ENCODE measurements at places on chromosomes 12 and 14. TPM values are rescaled to one million over a fixed set of nuclear protein-coding genes. Genes with fewer than 3 reads are reported as not detected.
A peak's percentile ranks its signal among the peaks of the same experiment; 100 is the strongest.

The OR10A7 gene
- not detected for polyA plus RNA-seq

GRCh38 chr14:81031488-81031887 is 76.1 kb downstream of the TSHR start:
- peak; percentile 70 for DNase-seq

DNA sequence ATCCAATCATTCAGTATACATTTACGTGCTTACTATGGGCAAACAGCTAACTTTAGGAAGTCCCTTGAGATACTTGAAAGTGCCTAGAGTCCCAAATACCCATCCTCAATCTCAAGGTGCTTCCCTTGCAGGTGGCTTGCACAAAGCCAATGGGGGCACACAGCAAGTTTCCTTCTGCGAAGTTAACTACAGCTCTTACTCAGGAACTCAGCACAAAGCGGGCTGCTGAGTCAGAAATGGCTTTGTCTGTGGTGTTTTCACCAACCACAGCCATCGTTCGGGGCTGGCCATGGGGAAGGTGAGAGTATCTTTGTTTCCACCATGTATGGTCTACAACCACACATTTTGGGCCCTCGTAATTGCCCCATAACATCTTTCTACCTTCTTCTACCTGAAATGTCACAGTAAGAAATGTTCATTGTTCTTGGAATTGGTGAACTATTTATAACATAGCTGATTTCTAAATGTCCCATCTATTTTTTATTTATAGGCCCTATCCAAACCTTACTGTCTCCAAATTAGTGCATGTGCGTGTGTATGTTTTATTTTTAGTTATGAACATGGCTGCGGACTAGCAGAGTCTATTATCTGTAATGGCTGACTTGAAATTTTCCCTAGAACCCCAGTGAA is 13.9 kb downstream of the MFAP5 start:
- no peak for DNase-seq

DNA sequence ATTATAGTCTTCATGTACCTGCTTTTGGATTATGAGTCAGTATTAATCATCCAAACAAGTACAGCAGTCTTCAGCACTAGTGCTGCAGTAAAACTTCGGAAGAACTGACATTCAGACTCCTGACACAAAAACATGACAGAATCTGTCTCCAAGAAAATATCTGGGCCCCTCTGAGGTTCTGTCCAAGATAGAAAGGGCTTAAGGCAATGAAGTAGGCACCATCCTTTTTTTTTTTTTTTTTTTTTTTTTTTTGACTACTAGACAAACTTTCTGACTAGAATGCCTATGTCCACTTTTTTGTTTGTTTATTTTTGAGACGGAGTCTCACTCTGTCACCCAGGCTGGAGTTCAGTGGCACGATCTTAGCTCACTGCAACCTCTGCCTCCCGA is 112.5 kb downstream of the MED13L start:
- DNase-seq: no peak

GRCh38 chr12:93100610-93101009 is 171.5 kb upstream of the EEA1 start:
- DNase-seq: no peak

GRCh38 chr14:52025310-52025709 is 36.0 kb downstream of the RTRAF start:
- DNase-seq: no peak

- no peak for DNase-seq
These were observed 31.3 kb downstream of the DMAC2L start for GRCh38 chr14:50343434-50343833.

- no peak for DNase-seq
These were observed 558 bp downstream of the TEX22 start for GRCh38 chr14:105398726-105399465.

DNA sequence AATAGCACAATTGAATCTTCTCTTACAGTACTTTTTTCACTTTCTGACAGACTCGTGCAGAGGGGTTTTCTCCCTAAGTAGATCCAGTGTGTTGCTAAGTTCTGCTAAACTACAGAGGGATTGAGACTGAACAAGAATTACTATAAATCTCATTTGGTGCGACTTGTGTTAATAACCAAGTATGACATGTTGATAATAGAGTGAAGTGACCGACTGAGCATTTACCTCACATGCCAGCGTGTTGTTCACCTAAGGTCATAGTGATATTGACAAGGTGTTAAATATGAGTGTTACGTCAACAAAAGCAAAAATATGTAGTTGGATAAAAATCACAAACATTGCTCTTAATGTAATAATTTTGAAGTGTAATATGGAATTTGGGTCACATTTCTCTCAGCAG is 97.8 kb upstream of the PDE3A start:
- DNase-seq: no peak

The NEUROD4 gene
- not detected for polyA plus RNA-seq

The KITLG gene
- polyA plus RNA-seq: 10.8 TPM
